Pulmonary artery endothelial cell (primary cell): ENCODE measurements at places on chromosomes 16 and 17. TPM values are rescaled to one million over a fixed set of nuclear protein-coding genes. Genes with fewer than 3 reads are reported as not detected.

Gene CDH15
- total RNA-seq, result 0.04 and 0.07 TPM in 2 replicates

Gene NDE1
- 49.8 and 74.5 TPM in 2 replicates for total RNA-seq

Gene TTC19
- 47.2 and 60.4 TPM in 2 replicates for total RNA-seq

Gene CD300C
- not detected in 2 replicates for total RNA-seq

DNA sequence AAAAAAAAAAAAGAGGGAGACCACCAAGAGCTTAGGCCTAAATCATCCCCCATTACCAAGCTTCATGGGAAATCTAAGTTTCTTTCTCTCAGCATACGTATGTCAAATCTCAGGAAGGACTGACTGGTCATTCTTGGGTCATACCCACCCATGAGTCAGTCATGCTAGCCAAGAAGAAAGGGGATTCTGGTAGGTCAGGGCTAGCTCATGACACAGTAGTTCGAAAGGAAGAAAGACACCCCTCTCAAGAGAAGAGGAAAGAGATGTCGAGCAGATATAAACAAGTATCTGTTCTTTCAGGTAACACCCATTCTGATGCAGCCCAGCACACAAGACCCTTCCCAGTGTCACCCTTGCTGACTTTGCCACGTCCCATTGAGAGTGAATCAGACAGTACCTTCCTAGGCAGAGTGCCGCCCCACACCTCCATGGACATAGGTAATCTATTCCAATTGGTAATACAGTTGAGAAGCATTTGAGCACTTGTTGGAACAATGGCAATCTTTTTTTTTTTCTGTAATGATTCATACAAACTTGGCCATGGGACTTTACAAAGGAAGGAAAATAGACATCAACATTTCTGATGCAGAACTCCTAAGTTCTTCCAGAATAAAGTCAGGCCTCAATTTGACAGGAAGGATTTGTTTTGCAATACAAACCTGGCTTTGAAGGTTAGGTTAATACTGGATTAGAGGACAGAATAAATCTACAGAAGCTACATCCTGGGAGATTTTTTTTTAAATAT, 38.2 kb downstream of the COPRS start:
- peak; percentile 40 for DNase-seq

DNA sequence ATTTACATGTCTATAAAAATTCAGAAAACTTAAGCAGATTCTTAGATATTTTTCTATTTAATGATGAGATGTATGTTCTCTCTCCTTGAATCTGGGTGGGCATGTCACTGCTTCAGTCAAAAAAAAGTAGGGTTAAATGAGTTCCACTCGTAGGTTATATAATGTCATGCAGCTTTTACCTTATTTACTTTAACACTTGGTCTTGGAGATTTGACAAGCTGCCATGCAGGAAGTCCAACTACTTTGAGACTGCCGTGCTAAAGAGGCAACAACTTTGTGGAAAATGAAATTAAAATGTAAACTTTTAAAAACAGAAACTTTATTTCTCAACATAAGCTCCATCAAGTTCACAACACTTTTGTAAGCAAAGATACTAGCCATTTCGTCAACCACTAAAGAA, 1336.0 kb upstream of the CDH8 start:
- DNase-seq, result no peak

- DNase-seq, result no peak
Observed at GRCh38 chr16:66414891-66415290, 12.2 kb upstream of the BEAN1 start.

- no peak for DNase-seq
Observed at GRCh38 chr17:11245187-11245586, 4.2 kb downstream of the SHISA6 start.

DNA sequence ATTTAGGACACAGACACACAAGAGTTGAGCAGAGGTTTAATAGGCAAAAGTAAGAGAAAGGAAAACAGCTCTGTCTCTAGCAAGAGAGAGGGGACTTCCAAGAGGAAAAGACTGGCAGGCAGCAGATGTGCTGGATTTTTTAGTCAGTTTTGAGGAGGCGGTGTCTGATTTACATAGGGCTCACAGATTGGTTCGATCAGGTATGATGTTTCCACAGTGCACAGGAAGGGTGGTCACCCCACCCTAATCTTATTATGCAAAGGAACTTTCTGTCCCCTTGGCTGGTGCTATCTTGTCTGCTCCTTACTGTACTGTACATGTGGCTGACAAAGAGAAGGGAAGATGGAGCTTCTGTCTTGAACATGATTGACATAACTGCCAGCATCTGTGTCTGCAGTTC, 25.3 kb downstream of the BFAR start:
- DNase-seq, result no peak

DNA sequence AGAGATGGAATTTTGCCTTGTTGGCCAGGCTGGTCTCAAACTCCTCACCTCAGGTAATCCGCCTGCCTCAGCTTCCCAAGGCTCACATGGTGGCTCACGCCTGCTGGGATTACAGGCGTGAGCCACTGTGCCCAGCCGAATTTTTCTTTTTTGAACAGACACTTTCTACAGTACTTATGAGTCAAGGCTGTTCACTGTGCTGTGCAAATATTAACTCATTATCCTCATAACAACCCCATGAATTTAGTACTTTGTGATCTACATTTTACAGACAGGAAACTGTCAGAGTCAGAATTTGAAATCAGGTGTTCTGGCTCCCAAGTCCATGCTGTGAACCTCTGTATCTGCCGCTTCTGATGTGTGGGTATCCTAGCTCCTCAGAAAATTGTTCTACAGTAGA, 25.7 kb upstream of the RASL10B start:
- no peak for DNase-seq

DNA sequence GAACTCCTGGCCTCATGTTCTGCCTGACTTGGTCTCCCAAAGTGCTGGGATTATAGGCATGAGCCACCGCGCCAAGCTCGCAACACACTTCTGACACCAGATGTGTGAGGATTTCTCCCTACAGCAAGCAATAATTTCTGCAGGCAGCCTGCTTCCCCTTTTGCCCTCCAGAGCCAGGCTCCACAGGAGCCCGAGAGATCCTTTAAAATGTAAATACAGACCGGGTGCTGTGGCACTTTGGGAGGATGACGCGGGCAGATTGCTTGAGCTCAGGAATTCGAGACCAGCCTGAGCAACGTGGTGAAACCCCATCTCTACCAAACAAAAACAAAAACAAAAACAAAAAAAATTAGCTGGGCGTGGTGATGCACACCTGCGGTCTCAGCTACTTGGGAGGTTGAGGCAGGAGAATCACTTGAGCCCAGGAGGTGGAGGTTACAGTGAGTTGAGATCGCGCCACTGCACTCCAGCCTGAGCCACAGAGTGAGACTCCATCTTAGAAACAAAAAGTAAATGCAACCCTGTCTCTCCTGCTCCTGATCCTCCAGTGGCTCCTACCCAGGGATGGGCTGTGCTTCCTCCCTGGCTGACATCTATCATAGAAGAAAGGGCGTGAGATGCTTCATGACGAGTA, 14.7 kb downstream of the C16orf96 start:
- DNase-seq, result no peak

DNA sequence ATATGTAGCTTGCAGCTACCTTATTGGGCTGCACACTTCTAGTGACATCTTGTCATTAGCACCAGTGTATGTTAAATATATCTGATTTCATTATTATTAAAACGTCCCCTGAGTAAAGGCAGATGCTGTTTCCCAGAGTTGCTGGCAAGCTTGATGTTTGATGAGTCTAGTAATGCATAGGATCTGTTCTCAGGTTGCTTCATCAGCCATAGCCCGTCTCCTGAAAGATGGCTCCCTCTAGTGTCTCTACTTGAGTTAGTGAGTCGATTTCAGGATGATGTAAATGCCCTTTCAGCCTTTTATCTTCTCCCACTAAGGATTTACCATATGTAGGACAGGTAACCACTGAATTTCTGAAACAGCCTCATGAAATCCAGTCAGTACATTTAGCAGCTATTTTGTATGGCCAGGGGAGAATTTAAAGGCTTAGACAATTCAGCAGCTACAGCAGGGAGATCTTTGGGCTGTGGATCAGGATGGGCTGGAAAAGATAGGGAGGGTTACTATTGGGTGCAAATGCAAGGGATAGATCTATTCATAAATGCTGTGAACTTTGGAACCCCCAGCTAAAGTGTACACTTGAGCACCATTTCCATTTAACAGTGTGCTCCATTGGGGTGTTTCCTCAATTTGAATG, 376.3 kb downstream of the CNTNAP4 start:
- DNase-seq, result no peak

DNA sequence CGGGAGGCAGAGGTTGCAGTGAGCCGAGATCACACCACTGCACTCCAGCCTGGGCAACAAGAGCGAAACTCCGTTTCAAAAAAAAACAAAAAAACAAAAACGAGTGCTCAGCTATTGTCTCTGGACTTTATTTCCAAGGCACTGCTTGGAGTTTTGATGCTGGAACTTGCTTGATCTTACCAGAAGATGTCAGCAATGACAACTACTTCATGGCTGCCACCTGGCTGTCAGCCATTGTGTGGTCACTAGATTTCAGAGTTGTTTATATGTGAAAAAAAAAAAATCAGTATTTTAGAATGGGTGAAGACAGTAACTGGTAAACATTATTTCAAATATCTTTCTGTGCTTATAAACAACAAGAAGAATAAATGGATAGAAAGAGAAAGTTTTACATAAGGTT, 26.3 kb upstream of the OR4D1 start:
- DNase-seq, result no peak

DNA sequence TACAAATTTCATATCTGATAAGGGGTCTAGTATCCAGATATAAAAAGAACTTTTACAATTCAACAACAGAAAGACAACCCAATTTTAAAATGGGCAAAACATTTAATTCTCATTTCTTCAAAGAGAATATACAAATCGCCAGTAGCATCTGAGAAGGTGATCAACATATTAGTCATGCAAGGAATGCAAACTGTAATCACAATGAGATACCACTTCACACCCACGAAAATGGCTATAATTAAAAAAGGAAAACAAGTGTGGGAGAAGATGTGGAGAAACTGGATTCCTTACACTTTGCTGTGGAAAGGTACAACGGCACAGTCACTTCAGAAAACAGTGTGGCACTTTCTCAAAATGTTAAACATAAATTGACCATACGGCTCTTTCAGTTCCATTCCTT, 168.2 kb downstream of the VPS53 start:
- no peak for DNase-seq

DNA sequence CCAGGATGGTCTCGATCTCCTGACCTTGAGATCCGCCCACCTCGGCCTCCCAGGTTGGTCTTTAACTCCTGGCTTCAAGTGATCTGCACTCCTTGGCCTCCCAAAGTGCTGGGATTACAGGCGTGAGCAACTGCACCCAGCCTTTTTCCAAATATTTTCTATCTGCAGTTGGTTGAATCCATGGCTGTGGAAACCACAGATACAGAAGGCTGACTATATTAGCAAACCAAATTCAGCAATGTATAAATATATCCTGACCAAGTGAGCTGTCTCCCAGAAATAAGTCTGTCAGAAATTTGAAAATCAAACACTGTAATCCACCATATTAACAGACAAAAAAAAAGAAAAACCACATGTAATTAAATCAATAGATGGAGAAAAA, 9.6 kb downstream of the CFDP1 start:
- DNase-seq, result no peak

GRCh38 chr16:1159973-1160772, 7.3 kb downstream of the CACNA1H start:
- DNase-seq, result no peak

DNA sequence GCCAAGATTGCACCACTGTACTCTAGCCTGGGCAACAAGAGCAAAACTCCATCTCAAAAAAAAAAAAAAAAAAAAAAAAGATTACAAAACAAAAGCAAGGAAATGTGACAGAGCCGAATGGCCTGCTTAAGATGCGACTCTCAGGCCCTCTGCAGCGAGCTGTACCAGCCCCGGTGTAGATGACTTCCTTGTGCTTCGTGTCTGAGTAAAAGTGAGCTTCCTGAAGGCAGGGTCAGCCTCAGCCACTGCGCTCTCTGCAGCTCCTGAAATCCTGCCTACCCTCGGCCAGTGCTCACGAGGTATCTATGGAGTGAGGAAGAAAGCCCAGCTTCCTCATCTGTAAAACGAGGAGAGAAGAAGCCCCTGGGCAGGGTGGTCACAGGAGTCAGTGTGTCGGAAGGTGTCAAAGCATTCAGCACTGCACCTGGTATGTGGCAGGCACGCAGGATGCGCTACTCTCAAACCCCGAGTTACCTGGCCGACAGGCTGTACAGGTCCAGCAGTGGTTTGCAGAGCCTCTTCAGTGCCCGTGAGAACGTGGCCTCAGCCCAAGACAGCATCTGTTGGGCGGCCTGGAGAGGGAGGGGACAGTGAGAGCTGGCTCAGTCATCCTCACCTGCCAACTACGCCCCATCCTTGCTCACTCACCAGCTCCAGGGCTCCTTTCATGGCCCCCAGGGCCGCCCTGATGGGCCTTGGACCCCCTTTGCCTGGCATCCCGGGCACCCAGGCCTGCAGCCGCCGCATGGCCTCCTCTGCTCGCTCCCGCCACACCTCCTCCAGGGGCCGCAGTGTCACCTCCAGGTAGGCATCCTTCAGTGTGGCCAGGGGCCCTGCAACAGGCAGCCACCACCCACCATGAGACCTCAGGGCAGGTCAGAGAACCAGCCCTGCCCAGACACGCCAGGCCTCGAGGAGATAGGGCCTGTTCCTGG, 44.6 kb downstream of the RMI2 start:
- no peak for DNase-seq

DNA sequence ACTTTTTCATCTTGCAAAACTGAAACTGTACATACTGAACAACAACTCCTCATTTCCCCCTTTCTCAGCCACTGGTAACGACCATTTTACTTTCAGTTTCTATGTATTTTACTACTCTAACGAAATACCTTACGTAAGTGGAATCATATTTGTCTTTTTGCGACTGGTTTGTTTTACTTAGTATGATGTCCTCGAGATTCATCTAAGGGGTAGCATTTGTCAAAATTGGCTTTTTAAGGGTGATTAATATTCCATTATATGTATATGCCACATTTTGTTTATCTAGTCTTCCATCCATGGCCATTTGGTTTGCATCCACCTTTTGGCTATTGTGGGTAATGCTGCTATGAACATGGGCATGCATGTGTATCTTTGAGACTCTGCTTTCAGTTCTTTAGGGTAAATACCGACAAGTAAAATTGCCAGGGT, 10.4 kb downstream of the KPNB1 start:
- no peak for DNase-seq
